ENCODE measurements at places on chromosomes 2 and 18. TPM values are rescaled to one million over a fixed set of nuclear protein-coding genes. Genes with fewer than 3 reads are reported as not detected.

FAM237A gene
- total RNA-seq: not detected

CCDC88A gene
- 31.0 TPM for total RNA-seq

DIS3L2 gene
- total RNA-seq: 21.5 TPM

ARHGAP28 gene
- total RNA-seq: 1.0 TPM

COPS9 gene
- total RNA-seq: 82.4 TPM

SPDYA gene
- total RNA-seq: 0.14 TPM

LIMS4 gene
- not detected for total RNA-seq

PROKR1 gene
- total RNA-seq: not detected

SPATA3 gene
- total RNA-seq: not detected

ZDBF2 gene
- 2.7 TPM for total RNA-seq

DPP10 gene
- total RNA-seq: 0.92 TPM

CRYGD gene
- not detected for total RNA-seq

ARMC9 gene
- total RNA-seq: 2.2 TPM

TGOLN2 gene
- 114 TPM for total RNA-seq

ERICH2 gene
- not detected for total RNA-seq

UGT1A3 gene
- total RNA-seq: not detected
